Bladder microvascular endothelial cell (primary cell): ENCODE measurements at places on chromosomes 1 and 21. TPM values are rescaled to one million over a fixed set of nuclear protein-coding genes. Genes with fewer than 3 reads are reported as not detected.

CR1 gene
- not detected in 2 replicates for total RNA-seq

SLC5A9 gene
- not detected in 2 replicates for total RNA-seq

TDRD5 gene
- total RNA-seq, result not detected in 2 replicates

CRYAA gene
- total RNA-seq, result not detected in 2 replicates

KRTAP12-1 gene
- total RNA-seq, result not detected in 2 replicates

SPAG17 gene
- 0.06 TPM in 1 of 2 replicates, not detected in the other for total RNA-seq

RAB3B gene
- total RNA-seq, result 0.32 and 5.4 TPM in 2 replicates

LCE1D gene
- not detected in 2 replicates for total RNA-seq

NTNG1 gene
- 0.32 and 2.6 TPM in 2 replicates for total RNA-seq

CHODL gene
- total RNA-seq, result 0.06 and 0.16 TPM in 2 replicates

KDF1 gene
- total RNA-seq, result not detected in 2 replicates
